Activated CD8-positive, alpha-beta memory T cell treated with anti-CD3 and anti-CD28 coated beads, Interleukin-2, amount 50 U/mL, for 48 hours (primary cell): ENCODE measurements at places on chromosomes 1 and 21.

- no peak for DNase-seq
Observed at GRCh38 chr1:16091296-16091695, 17.8 kb upstream of the FAM131C start.

GRCh38 chr1:79105500-79105899 is 99.0 kb upstream of the ADGRL4 start:
- no peak for DNase-seq

GRCh38 chr1:114113411-114114184 is 40.1 kb downstream of the SYT6 start:
- no peak for DNase-seq

DNA sequence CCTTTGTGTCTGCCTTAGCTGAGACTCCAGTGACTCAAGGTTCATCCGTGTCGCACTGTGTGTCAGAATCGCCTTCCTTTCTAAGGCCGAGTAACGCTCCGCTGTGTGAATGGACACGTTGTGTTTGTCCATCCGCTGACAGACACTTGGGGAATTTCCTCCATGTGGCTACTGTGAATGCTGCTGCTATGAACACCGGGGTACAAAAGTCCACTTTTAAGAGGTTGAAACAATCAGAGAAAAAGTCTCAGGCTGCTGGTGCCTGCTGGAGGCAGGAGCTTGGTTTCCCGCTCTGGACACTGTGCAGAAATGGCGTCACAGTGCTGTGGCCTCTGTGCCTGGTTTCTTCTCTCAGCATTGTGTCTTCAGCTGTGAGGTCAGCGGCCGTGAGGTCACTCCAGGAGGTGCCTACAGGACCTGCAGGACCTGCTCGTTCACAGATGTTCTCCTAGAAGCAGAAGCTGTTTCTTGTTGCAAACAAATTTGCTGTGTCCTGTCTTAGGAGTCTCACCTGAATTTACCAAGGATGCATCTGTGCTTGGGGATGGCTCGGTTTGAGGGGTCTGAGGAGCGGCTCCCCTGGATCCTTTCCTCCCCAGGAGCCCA is 34.2 kb downstream of the KRTAP10-1 start:
- DNase-seq = no peak

- no peak for DNase-seq
Observed at GRCh38 chr1:151862604-151863003, 9.1 kb upstream of the THEM5 start.
